Fibroblast of gingiva (primary cell): ENCODE measurements at places on chromosomes 3 and 15.
A peak's percentile ranks its signal among the peaks of the same experiment; 100 is the strongest.

GRCh38 chr3:134885877-134886621 lies 91.0 kb downstream of the EPHB1 start:
- DNase-seq: no peak

- peak; percentile 70 for DNase-seq
Observed at GRCh38 chr15:59247364-59247763, 40.7 kb downstream of the LDHAL6B start.

GRCh38 chr15:100081454-100081853 lies 260.3 kb downstream of the ADAMTS17 start:
- no peak for DNase-seq

DNA sequence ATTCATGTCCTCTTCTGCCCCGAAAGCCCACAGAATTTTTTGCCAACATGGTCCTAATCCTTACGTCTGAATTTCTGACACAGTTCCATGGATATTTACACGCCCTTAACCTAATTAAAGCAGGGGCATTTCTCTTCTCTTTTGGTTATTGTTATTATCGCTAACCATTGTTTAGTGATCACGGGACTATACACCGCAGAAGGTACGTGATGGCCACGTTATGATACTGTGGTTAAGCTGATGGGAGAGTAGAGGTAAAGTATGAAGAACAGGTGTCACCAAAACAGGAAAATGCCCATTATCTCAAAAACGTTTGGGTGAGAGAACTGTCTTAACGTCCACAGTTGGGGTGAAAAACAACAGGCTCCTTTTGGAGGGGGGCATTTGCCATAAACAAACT lies 26.4 kb downstream of the CCR4 start:
- no peak for DNase-seq

- DNase-seq: no peak
Observed at GRCh38 chr3:139552632-139553365, 13.3 kb upstream of the RBP1 start.

GRCh38 chr3:65342084-65342683 lies 654.4 kb upstream of the ADAMTS9 start:
- peak; percentile 19 for DNase-seq

GRCh38 chr15:84822653-84823281 lies 5.6 kb downstream of the ALPK3 start:
- DNase-seq: no peak

DNA sequence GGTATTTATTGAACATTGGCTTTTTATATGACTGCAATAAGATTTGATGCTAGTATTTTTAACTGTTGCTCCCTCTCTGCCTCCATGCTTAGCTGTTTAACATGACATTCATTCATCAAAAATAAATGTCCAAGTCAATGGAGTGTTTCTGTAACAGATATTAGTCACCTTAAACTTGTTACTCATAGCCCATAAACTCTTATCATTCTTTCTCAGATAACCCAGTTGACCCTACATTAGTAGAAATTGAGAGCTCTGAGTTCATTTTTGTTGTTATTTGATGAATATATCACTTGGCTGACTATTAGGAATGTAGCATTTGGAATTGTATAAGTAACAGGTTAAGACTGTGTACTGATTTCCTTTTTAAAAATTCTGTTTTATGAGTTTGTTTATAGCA lies 201.1 kb downstream of the UBE2E2 start:
- no peak for DNase-seq

DNA sequence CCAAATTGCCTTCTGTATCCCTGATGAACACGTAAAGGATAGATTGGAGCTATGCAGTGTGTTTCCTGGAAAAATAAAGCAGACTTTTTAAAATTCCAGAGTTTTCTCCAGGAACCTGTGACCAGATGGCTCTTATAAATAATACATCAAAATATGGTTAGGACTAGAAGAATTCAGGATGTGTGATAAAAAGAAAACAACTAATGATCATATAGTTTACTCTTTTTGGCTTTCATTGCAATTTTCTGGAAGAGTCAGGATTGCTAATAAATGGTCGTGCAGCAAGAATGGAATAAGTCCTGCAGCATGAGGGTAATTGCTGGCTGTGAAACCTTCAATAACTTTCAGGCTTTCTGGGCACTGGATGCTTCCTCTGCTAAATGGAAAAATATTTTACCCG lies 30.2 kb upstream of the DENND4A start:
- DNase-seq: no peak

GRCh38 chr15:76863693-76864092 lies 41.4 kb downstream of the SCAPER start:
- DNase-seq: no peak

GRCh38 chr3:177229791-177230190 lies 32.5 kb upstream of the TBL1XR1 start:
- DNase-seq: peak; percentile 55

DNA sequence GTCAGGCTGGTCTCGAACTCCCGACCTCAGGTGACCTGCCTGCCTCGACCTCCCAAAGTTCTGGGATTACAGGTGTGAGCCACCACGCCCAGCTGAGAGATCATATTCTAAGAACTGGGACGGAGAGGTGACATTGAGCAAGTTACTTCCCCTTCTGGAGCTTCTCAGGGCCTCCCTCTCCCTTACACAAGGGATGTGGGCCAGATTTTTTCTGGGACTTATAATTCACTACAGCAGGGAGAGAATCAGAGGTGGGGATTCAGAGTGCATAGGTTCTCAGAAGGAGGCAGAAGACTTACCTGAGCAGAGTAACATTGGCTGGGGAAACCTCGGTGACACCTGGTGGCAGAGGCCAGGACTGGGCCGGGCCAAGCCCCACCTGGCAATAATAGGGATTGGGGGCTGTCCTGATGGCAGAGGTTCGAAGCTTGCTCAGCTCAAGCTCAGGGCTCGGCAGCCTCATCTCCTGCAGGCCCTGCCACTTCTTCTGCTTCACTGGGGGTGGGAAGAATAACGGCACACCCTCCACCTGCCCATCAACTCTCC lies 6.8 kb downstream of the LTK start:
- DNase-seq: no peak

DNA sequence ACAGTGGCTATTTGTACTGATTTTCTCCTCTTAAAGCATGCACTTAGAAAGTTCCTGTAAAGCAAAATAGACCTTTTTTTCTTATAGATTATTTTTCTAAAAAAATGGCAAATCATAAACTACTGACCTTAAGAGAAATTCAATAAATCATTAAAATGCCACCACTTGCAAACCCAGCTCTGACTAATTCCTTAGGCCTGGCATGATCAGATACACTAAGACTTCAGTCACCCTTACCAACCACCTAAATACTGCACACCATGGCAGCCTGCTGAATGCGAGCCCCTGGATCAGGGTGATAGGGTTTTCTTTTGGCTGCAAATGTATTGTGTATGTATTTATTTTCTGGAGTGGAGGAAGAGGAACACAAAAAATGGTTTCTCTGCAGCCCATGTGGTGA lies 370.6 kb upstream of the TBL1XR1 start:
- DNase-seq: no peak

DNA sequence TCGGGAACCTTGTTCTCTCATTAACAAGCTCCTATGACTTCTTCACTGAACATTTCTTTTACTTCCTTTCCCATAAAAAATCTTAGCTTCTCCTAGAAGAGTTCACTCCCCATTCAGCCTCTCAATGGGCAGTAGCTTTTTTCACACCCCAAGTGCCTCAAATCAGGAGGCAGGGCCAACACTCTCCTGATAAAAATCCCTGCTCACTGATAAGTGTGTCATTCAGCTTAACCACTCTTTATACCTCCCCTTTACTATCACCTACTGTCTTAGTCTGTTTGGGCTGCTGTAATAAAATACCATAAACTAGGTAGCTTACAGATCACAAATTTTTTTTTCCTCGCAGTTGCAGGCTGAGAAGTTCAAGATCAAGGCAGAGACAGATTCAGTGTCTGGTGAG lies 400.4 kb downstream of the WDR72 start:
- DNase-seq: no peak

- no peak for DNase-seq
Observed at GRCh38 chr3:14265246-14265962, 86.8 kb downstream of the LSM3 start.

- DNase-seq: no peak
Observed at GRCh38 chr15:94237903-94238302, 6.5 kb downstream of the MCTP2 start.

DNA sequence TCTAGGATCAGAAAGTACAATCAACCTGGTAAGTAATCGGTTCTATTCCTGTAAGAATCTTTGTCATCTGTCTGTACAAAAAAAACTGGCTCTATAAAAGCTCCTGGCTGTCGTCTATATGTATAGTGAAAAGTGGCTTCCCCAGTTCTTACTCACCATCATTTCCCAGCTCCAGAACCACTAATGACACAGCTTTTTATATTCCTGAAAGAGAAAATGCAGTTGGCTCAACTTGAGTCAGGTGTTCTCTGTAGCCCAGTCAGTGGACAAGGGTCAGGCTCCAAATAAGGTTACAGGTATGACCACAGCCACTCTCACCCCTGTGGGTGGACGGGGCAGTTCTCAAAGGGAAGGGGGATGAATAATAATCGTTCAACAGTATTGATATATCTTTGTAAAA lies 85.1 kb downstream of the AP4E1 start:
- DNase-seq: no peak

DNA sequence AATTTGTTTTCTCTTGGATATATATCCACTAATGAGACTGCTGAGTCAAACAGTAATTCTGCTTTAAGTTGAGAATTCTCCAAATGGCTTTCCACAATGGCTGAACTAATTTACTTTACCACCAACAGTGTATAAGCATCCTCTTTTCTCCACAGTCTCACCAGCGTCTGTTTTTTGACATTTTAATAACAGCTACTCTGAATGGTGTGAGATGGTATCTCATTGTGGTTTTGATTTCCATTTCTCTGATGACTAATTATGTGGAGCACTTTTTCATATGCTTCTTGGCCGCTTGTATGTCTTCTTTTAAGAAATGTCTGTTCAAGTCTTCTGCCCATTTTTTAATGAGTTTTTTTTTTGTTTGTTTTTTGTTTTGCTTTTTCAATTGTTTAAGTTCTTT lies 206.2 kb downstream of the CTNNB1 start:
- DNase-seq: no peak

- no peak for DNase-seq
Observed at GRCh38 chr15:50786871-50787270, 21.4 kb upstream of the SPPL2A start.

DNA sequence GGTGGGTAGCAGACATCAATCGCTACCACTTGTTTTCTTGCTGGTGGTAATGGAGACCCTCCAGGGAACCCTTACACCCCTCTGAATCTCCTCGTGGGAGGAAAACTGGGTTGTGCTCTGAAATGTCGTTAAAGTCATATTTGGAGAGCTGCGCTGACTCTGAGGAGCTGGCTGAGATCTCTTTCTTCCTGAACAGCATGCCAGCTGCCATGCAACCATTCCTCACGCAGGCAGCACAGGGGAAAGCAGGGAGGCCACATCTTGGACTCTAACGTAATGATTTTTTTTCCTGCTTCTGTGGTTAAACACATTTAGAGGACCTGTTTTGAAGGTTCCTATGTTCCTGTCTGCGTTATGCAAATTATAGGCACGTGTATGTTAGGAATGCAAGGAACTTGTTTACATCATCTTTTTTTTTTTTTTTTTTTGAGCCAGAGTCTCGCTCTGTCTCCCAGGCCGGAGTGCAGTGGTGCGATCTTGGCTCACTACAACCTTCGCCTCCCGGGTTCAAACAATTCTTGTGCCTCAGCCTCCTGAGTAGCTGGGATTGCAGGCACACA lies 156.7 kb downstream of the TJP1 start:
- no peak for DNase-seq

GRCh38 chr15:77607111-77607893 lies 25.4 kb downstream of the LINGO1 start:
- no peak for DNase-seq

GRCh38 chr15:55289011-55289745 lies 435 bp downstream of the RAB27A start:
- peak; percentile 52 for DNase-seq

- no peak for DNase-seq
Observed at GRCh38 chr15:52115598-52116427, 3.2 kb upstream of the BCL2L10 start.

GRCh38 chr3:58004973-58005372 lies 3.2 kb upstream of the FLNB start:
- no peak for DNase-seq

DNA sequence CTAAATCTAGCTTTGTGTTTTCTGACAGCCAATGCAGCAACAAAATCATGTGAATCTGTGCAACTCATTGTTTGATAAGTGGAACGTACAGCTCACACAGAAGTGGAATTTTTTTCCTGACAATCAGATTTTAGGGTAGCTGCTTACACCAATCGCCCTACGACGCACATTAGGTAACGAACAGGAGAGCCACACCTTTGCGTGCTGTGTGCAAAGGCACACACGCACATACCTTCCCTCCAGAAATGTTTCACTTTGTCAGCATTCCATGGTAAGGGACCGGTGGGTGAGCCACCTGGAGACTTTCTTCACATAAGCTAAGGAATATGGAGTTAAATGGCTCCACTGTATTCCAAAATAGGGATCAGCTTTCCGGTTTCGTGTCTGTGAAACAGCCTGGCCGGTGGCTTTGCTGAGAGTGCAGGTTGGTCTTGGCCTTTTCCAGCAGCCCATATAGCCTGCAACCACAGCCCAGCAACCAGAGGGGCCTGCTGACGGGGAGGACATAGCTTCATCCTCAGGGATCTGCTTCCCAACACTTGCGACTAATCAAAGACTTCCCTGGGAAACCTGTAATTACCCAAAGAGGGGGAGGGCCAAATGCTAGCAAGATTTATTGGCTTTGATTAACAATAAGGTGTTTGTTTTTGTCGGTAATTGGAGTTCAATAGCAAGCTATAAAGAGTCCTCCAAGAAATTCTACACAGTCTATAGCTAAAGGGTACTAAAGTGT lies 145.3 kb downstream of the ADAMTS17 start:
- DNase-seq: no peak

DNA sequence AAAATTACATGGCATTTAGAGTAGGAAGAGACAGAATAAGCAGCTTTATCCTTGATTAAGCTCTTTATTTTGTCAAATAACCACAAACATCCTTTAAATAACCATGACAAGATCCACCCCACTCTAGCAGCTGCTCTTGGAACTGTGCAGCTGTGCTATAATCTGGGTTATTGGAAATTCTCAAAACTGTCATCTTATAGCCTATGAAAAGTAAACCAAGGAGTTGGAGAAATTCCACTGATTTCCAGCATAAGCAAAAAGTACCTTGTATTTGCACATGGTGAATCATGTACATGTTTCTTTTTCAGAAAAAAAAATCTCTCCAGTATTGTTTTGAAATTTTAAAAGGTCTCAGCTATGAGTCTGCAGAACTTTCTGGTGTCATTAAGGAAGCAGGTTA lies 88.8 kb upstream of the ABI3BP start:
- peak; percentile 53 for DNase-seq
